ENCODE measurements at places on chromosomes 6 and 20.
A peak's percentile ranks its signal among the peaks of the same experiment; 100 is the strongest.

DNA sequence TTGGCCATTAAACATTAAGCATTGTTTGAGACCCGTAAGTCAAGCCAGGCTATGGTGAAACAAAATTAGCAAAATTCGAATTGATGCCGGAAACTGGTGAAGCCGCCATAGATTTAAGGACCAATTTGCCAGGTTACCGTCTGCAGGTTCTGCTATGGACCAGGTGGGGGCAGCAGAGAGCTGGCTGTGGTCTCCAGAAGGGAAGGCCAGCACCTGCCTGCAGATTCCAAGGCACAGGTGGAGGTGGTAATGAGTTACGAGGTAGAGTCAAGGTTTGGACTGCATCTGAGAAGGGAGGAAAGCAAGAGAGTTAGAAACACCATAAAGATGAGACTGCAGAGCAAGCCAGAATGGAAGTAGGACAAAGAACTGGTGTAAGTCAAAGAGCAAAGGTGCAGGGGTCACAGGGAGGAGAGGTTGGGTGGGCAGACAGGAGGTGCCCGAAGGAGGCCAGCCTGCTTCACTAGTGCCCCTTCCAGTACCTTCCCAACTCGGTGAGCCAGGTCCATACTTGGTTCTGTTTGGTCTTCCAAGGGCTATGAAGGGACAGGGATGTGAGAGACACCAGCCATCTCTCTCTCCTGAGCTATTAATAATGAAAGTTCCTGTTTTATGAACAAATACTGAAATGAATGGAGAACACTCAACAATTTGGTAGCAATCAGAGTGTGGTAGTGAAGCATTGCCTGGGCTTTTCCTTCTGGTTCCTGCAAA lies 131.6 kb upstream of the ESR1 start:
- DNase-seq = peak; percentile 78

DNA sequence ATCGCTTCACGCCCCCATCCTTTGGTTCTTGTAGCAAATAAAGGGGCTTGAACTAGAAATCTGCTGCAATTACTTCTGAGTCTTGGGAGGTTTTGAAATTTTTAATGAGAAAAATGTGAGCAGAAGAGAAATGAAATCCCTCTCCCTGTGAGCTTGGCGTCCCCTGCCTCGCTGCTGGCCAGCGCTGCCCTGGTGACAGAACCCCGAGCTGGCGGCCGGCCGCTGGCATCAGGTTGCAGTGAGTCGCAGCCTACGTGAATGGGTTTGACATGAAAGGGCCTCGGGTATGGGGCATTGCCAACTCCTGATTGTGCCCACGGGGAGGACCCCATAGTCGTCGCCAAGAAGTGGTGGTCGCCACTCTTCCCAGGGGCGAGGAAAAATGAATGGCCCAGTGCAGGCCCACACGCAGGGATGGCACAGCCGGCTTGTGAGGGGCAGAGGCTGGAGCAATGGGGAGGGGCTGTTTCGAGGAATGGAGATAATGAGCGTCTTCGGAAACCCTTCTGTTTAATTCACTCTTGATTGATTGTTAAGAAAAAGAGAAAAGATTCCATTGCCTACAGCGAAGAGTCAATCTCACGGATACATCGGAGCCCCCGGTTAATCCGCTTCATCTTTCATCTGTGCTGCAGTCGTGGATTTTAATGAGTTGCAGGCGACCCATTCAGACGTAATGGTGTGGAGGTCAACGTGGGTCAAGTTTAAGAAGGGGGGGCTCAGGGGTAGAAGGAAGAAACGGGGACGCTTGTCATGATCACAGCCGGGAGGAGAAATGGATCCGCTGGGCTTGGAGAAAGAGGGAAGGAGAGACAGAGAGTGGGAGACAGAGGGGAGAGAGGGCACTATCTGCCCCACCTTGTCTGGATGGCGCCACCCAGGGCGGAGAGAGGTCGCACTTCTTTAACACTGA lies 380.1 kb downstream of the THBS2 start:
- no peak for DNase-seq

GRCh38 chr6:151901009-151901411 lies 93.5 kb downstream of the ESR1 start:
- DNase-seq = no peak

DNA sequence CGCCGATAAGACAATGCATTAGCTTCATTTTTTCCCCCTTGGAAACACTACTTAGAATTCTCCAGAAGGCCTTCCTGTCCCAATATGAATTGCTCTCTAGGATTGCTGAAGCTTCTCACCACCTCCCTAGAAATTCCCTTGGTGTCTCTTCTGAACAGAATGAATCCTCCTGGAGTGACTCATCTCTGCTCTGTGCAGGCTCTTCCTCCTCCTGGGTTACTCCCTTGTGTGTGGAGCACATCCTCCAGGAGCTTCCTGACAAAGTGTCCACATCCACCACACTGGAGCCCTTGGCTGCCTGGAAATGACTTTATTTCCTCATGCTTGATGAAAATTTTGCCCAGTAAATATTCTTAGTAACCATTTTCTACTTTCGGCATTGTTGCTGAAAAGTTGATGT lies 54.4 kb downstream of the DTNBP1 start:
- peak; percentile 10 for DNase-seq

DNA sequence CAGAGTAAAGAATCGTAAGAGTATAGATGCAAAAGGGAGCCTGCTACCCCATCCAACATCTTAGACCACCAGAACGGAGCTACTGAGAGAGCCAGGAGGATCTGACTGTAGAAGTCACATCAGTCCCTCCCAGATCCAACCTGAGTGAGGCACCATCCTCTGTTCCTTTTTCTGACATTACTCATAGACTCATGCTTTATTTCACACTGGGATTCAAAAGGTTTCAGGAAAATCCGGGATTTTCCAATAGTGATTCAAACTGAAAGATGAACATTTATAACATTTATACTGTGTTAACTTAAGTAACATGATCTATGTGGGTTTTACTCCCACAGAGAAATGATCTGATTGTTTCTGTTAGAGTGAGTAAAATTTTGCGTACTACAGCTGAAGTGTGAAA lies 868.6 kb upstream of the GJE1 start:
- no peak for DNase-seq

- DNase-seq = no peak
Measured at GRCh38 chr6:104591573-104592334, 268.0 kb downstream of the HACE1 start.

All from HT-29 (cell line).